Keratinocyte (primary cell): ENCODE measurements at places on chromosomes 4 and X. TPM values are rescaled to one million over a fixed set of nuclear protein-coding genes. Genes with fewer than 3 reads are reported as not detected.
A peak's percentile ranks its signal among the peaks of the same experiment; 100 is the strongest.

POLA1 gene
- 1.5 to 3.9 TPM (median 2.7 TPM) in 3 replicates for polyA plus RNA-seq

- DNase-seq, result no peak
- no peaks in the 10 kb centered on the region for H3K27me3 ChIP-seq
- H3K4me3 ChIP-seq, result peak overlapping the region; percentile 46
- no peaks in the 10 kb centered on the region for H3K36me3 ChIP-seq
Measured at GRCh38 chrX:101550751-101551379, 518 bp downstream of the ARMCX1 start.

CENPE gene
- 1.1 to 6.1 TPM (median 3.9 TPM) in 3 replicates for polyA plus RNA-seq

FABP2 gene
- not detected in 3 replicates for polyA plus RNA-seq

MSX1 gene
- polyA plus RNA-seq, result 0.06 to 0.10 TPM in 2 of 3 replicates, not detected in the other

DNA sequence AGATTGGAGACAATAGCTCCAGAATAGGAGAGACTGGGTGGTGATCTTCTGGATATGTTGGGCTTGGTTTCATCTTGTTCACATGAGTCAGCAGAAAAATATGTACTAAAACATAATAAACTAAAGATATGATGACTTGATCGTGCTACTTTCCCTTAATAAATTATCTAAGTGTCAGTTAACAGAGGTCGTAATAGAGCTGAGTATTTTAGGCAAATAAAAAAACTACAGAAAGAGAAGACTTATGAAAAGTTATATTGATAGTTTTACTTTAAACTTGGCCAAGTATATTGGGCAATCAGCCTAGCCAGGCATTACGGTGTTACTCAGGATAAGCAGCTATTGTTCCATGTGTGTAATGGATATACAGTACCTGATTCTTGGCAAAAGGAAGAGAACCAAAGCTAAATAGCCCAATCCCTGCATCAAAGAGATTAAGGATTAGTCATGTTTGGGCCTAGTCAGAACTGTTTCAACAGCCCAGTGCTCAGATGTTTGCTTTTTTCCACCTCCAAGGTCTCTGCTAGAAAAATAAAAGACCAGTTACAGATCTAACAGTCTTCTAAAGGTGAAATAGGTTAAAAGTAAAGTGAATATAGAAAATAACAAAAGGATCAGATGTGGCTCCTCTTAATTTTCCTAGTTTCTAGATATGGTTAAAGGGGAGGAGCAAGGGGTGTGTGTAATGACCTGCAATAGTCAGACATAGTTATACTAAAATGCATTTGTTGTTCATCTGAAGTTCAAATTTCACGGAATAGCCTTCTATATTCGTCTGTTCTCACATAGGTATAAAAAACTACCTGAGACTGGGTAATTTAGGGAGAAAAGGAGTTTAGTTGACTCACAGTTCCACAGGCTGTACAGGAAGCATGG is 262.6 kb downstream of the ADGRL3 start:
- peak overlapping the region; percentile 84 for H3K27ac ChIP-seq
- no peak for DNase-seq
- no peaks in the 10 kb centered on the region for H3K27me3 ChIP-seq
- peaks cover 28% of the 10 kb centered on the region for H3K4me1 ChIP-seq
- H3K4me3 ChIP-seq, result no peak overlapping the region

GABRG1 gene
- polyA plus RNA-seq, result not detected in 3 replicates

DNA sequence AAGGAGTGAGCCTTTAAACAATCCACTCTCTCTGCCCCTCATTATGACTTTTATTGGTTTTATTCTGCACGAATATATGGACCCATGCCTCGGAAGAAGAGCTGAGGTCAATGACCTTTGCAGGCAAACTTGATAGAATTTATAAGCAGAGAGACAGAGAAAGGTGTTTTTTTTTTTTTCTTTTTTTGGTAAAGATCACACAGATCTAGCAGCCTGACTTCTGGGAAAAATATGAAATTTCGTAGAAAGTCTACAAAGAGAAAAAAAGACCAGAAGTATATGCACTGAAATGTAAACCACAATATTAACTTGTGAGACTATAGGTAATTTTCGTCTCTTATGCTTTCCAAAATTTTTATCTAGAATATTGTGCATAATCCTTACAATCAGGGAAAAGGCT is 61.6 kb downstream of the LEF1 start:
- H3K27ac ChIP-seq, result no peak overlapping the region
- no peak overlapping the region for H3K4me3 ChIP-seq
- no peak for DNase-seq
- no peaks in the 10 kb centered on the region for H3K4me1 ChIP-seq

PGAM4 gene
- polyA plus RNA-seq, result 0.18 to 0.43 TPM (median 0.37 TPM) in 3 replicates

IBSP gene
- polyA plus RNA-seq, result not detected in 3 replicates

DNA sequence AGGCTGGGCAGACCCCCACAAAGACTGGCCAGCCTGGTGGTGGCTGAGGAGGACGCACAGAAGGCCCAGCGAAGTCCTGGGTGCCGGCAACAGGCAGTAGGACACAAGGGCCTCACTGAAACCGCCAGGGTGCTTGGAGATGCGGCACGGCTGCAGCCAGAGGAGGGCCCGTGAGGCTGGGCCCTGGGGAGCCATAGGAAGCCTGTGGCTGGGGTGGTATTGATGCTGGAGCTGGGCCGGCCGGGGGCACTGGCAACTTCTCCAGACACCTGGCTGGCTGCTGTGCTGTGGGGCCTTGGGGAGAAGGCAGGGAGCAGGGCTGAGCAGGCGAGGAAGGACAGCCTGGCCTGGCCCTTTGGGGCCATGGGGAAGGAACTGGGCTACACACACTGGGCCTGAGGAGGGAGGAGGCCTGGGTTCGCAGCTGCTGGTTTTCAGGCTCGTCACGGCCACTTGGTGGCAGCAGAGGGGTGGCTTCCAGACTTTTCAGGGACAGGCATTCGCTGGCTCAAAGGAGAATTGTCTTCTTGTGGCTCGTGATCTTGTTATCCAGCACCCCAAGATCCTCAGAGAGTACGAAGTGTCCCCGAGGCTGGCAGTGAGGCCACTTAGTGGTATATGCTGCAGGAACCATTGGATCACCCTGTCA is 37.2 kb downstream of the ATP2B3 start:
- H3K4me3 ChIP-seq, result no peak overlapping the region
- no peaks in the 10 kb centered on the region for H3K36me3 ChIP-seq
- H3K27me3 ChIP-seq, result peaks cover 4% of the 10 kb centered on the region
- no peaks in the 10 kb centered on the region for H3K4me1 ChIP-seq

DNA sequence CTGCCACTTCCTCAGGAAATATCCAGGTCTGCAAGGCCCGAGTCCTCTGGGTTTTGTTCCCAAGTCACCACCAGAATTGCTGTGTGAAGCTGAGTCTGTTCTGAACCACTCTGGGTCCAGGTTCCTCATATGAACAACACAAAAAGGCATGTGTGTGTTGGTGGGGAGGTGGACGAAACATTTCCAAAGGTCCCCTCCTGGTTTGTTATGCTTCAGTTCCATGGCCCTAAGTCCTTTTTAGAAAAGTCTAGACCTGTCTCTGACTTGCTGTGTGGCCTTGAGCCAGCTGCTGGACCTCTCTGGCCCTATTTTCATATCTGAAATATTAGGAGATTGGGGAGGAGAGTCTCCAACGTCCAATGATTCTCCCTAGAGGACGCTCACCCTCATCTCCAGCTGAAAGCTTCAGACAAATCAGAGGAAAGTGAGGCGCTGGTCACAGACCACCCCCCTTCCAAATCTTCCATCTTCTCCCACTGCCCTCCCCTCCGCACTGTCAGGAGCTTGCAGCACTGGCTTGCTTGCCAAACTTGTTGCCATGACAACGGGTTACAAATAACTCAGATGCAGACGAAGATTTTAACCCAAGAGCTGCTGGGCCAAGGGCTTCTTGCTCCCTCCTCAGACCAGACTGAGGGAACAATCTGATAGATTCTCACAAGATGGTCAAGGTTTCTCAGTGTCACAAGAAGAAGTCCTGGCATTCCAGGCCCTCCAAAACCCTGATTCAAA is 64.5 kb downstream of the SMC1A start:
- H3K27me3 ChIP-seq, result no peaks in the 10 kb centered on the region
- no peaks in the 10 kb centered on the region for H3K4me1 ChIP-seq
- no peak overlapping the region for H3K27ac ChIP-seq
- DNase-seq, result no peak

DNA sequence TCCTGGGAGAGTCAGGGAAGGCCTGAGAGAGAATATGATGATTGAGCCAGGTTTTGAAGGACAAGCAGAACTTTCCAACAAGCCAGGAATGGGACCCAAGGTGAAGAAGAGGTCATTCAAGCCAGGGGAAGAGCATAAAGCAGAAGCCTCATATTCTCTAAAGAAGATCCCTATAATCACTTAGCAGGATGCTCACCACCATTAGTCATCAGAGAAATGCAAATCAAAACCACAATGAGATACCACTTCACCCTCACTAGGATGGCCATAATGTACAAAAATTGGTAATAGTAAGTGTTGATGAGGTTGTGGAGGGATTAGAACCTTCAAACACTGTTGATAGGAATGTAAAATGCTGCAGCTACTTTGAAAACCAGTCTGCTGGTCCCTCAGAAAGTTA is 20.5 kb upstream of the SUPT20HL1 start:
- H3K36me3 ChIP-seq, result no peaks in the 10 kb centered on the region
- no peak overlapping the region for H3K27ac ChIP-seq
- no peak overlapping the region for H3K4me3 ChIP-seq
- H3K27me3 ChIP-seq, result no peaks in the 10 kb centered on the region
- DNase-seq, result no peak

CCSER1 gene
- 1.2 to 1.4 TPM (median 1.2 TPM) in 3 replicates for polyA plus RNA-seq
